Aorta (tissue), 5 donors: ENCODE measurements at places on chromosomes 3 and 15. TPM values are rescaled to one million over a fixed set of nuclear protein-coding genes. Genes with fewer than 3 reads are reported as not detected.

The FANCI gene
- total RNA-seq: 9.1 TPM

The EOMES gene
- 0.60 TPM for total RNA-seq

GRCh38 chr3:188194332-188194731 is 40.4 kb downstream of the LPP start:
- H3K4me3 ChIP-seq: no peak overlapping the region
- H3K27ac ChIP-seq: no peak overlapping the region
- no peaks in the 10 kb centered on the region for H3K27me3 ChIP-seq

GRCh38 chr3:148128136-148128535 is 569.6 kb upstream of the AGTR1 start:
- H3K27me3 ChIP-seq: no peaks in the 10 kb centered on the region
- H3K4me3 ChIP-seq: no peak overlapping the region
- DNase-seq: no peak
- H3K27ac ChIP-seq: no peak overlapping the region
